Stimulated activated CD8-positive, alpha-beta memory T cell treated with anti-CD3 and anti-CD28 coated beads, Interleukin-4, amount 100 ng/mL, for 48 hours (primary cell): ENCODE measurements at places on chromosomes 7 and 10.

DNA sequence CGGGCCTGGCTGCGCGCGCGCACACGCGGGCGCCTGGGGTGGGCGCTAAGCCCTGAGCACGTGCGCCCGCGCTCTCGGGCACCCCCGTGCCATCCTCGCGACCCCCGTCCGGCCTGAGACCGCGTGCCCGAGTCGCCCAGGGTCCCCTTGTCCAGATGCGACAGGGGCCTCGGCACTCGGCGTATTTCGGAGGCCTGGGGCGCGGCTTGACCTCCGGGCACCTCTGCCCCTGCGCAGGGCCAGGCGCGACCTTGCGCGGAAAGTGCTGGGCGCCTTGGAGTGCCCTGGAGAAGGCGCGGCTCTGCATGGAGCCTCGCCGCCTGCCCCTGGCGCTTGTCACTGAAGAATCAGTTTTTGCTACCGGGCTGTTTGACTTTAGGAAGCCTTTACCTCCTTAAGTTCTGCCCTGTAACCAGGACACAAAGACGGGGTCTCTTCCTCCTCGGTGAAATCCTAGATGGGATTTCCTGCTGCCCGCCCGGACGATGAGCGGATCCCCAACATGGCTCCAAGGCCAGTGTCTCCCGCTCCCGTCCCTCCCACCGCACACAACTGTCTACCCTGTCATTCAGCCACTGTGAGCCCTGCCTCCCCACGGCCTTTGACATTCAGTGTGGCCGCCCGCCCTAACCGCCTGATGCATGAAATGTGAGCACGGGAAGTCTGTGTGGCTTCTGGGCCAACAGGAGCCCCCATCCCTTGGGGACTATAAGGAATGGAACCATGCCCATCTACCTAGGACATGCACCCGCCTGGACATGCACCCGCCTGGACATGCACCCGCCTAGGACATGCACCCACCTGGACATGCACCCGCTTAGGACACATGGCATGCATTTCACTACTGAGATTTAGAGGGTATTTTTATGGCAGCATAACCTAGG, 1.1 kb upstream of the STK32C start:
- no peak for DNase-seq

DNA sequence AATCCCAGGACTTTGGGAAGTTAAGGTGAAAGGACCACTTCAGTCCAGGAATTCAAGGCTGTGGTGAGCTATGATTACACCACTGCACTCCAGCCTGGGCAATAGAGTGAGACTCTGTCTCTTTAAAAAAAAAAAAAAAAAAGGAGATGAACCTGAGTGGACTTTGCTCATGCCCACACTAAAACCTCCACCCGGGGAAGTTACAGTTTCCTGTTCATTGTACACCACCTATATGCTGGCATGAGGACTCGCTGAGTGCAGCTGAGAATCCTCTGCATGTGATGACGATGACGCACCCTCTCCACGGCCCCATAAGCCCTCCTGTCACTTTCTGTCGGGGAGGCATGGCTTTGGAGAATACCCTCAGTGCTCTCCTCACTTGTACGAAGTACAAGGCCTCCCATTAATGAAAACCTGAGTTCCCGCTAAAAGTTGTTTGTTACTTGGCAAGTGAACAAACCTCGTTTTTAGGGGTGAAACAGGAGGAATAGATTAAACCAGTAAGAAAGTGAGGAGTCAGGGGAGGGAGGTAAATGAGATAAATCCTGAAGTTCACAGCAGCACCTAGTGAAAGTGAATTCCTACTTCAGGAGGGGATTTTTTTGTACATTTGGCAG, 15.9 kb downstream of the TMEM176B start:
- DNase-seq, result no peak

GRCh38 chr7:4234498-4234855, 447.6 kb upstream of the FOXK1 start:
- DNase-seq, result no peak

- DNase-seq, result no peak
These were observed 155.6 kb upstream of the PRSS58 start for GRCh38 chr7:142413280-142414000.

- DNase-seq, result no peak
These were observed 4.9 kb downstream of the SRRM3 start for GRCh38 chr7:76206633-76207032.

DNA sequence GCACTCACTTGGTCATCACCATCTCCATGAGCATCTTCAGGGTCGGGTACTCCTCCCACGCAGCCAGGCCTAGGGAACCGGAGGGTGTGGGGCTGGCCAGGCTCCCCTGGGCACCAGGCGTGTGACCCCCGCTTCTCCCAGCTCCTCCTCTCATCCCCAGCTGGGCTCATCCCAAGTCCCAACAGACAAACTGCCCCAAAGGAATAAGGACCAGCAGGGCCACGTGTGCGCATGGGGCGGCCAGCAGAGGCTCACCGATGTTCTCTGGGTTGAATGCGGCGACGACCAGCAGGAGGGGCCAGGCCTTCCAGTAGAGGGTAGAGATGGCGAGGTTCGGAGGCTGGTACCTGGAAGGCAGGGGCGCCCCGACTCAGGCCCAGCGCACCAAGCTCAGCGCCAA, 14.9 kb downstream of the INTS1 start:
- DNase-seq, result no peak

- DNase-seq, result no peak
These were observed 193.3 kb upstream of the PHF14 start for GRCh38 chr7:10780400-10780747.

GRCh38 chr10:3116508-3117100, 49.3 kb downstream of the PFKP start:
- no peak for DNase-seq

GRCh38 chr7:98193474-98194180, 17.6 kb upstream of the BHLHA15 start:
- no peak for DNase-seq

GRCh38 chr7:55375237-55375636, 10.1 kb downstream of the LANCL2 start:
- no peak for DNase-seq

- no peak for DNase-seq
These were observed 97.6 kb downstream of the AASS start for GRCh38 chr7:122046402-122046801.

DNA sequence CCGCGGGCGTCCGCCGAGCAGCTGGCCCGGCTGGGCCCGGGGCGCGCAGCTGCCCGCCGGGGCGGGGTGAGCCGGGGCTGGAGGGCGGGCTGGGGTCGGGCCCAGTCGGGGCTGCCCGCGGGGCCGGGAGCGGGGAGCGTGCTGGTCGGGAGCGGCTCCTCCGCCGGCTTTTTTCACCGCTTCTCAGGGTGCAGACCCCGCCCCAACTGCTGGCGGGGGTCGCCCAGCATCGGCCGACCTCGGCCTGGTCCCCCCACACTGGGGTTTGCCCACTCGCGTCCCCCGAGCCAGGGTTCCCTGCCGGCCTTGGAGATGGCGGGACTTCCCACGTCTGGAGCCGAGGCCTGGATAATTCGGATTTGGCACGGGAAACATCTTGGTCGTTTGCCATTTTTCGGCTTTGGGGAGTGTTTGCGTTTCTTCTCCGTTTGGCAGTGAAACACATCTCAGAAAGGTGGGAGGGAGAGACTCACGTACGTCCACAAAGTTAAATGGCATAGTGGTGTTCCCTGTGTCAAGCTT, 432 bp downstream of the TMEM248 start:
- peak; percentile 30 for DNase-seq

DNA sequence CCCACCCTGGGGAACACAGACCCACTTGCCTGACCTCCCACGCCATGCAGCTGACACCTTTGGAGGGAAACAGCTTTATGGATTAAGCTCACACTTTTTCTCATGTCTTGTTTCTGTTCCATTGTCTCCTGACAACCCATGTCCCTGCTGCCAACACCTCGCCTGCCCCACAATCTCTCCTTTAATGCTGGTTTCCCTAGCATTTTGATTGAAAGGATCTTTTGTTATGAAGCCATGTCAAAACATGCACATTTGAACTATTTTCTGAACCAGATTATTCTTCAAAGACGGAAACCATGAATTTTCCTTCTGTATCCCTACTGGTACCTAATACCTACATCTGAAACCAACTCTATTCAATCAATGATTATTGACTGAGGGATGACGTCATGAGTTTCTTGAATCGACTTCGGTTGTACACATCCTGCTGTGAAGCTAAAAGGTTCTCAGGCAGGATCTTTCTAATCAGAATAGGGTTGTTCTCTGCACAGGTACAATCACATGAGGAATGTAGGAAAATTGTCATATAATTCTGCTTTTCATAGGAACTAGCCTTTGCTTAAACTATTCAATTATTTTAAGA, 106.2 kb upstream of the NEBL start:
- no peak for DNase-seq

DNA sequence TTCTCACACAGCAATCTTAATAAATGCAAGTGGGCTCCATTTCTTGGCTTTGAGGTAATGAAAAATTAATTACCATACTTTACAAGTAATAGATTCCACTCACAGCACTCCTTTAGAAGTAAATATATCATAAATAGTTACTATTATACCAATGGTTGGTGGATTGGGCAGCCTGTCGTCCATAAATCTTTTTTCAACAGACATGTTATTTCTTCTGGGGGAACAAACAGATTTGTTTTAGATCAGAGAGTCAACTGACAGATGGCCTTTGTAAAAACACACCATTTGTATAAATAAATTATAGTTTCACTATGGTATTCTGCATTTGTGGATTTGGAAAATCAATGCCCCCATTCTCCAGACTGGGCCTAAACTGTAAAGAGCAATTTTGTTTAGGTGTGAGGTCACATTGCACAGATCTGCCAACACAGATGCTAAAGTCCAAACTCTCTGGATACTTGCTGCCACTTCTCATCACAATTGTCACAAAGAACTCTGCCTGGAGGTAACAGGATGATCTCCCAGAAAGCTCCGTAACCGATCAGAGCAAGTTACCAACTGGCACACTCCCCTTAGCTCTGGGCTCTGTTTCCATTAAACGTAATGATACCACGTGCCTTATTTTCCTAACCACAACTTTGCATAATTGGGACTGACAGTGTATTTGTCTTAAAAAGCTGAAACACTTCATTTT, 4.5 kb upstream of the MACROH2A2 start:
- no peak for DNase-seq

- DNase-seq, result no peak
These were observed 134.6 kb downstream of the FAM204A start for GRCh38 chr10:118207470-118208007.

DNA sequence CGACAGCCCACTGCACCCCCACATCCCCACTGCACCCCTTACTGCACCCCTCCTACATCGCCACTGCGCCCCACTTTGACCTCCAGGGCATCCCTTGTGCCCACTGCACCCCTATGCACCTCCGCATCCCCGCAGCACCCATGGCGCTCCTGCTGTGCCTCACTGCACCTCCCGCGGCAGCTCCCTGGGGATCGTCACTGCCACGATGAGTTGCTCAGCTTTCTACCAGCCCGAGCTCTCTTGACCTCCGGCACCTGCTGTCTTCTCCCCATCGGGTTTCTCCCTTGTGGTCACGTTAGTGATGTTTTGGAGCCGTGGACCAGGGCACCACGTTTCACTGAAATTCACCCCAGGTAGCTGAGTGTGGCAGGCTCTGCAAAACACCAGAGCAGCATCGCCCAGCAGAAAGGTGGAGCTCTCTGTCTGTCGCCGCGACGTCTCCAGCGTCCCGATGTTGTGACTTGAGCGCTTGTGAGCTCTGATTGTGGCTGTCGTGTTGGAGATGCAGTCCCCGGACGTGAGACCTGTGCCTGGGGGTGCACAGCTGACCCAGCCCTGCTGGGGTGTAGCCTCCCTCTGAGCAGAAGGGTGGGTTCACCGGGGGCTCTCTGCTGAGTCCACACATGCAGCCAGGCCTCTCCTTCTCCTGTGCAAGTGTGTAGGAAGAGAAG, 147.7 kb downstream of the DNAJB6 start:
- DNase-seq, result no peak

- DNase-seq, result no peak
These were observed 27.6 kb downstream of the SPAG6 start for GRCh38 chr10:22372917-22373316.

GRCh38 chr7:1640376-1641172, 29.5 kb upstream of the ELFN1 start:
- no peak for DNase-seq

- DNase-seq, result no peak
These were observed 9.3 kb upstream of the ZC3HAV1L start for GRCh38 chr7:139044813-139045794.

GRCh38 chr10:36574207-36574606, 551.2 kb upstream of the ANKRD30A start:
- no peak for DNase-seq

DNA sequence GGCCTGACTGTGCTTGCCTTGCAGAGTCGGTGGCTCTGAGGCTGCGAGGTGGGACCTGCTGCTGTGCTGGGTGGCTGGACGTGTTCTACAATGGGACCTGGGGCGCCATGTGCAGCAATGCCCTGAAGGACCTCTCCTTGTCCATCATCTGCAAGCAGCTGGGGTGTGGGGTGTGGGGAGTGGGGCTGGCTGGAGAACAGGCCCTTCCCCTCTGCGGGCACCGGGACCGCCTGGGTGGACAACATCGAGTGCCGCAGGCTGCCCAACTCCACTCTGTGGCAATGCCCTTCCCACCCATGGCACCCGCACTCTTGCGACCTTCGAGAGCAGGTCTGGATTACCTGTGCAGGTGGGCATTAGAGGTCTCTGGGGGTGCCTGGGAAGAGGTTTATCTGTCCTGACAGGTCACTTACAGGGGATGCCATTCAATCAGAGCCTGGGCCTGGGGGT, 10.9 kb downstream of the SCART1 start:
- DNase-seq, result peak; percentile 17

DNA sequence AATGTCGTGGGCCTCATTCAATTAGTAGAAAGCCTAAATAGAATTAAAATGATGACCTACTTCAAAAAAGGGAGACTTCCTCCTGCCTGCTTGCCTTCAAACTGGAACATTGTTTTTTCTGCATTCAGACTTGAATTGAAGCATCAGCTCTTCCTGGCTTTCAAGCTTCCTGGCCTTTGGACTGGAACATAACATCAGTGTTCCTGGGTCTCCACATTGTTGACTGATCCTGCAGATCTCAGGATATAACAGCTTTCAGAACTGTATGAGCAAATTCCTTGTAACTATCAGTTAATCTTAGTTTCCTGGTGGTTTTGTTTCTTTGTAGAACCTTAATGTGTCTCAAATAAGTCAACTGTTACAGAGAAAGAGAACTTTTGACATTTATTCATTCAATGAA, 18.6 kb downstream of the MAGI2 start:
- no peak for DNase-seq

- DNase-seq, result no peak
These were observed 102.5 kb downstream of the IMMP2L start for GRCh38 chr7:111459757-111460280.

- no peak for DNase-seq
These were observed 78.9 kb downstream of the CACNA2D1 start for GRCh38 chr7:82364671-82365070.

DNA sequence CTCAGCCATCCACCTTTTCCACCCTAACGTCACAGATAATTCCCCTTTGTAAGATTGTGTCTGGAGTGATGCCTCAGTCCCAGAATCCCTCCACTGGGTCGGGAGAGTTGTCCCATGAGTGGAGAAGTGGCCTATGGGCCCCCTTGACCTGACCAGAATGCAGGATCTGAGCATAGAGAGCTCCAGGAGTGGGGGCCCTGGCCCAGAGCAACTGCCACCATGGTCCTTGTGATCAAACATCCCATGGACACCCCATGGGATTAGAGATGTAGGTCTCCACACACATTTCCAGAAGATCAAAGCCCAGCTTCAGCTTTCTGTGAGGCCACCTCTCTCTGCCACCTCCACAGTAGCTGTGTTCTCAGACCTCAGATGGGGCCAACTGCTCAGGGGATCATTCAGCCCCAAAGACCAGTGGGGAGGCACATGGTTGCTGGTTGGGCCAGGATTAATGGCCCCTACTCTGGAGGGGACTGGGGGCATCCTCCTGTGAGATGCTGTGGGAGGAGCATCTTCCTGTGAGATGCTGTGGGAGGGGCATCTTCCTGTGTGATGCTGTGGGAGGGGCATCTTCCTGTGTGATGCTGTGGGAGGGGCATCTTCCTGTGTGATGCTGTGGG, 28.5 kb upstream of the DPYSL4 start:
- peak; percentile 52 for DNase-seq
